Fibroblast of the aortic adventitia (primary cell): ENCODE measurements at places on chromosomes 2 and 18. TPM values are rescaled to one million over a fixed set of nuclear protein-coding genes. Genes with fewer than 3 reads are reported as not detected.

DNA sequence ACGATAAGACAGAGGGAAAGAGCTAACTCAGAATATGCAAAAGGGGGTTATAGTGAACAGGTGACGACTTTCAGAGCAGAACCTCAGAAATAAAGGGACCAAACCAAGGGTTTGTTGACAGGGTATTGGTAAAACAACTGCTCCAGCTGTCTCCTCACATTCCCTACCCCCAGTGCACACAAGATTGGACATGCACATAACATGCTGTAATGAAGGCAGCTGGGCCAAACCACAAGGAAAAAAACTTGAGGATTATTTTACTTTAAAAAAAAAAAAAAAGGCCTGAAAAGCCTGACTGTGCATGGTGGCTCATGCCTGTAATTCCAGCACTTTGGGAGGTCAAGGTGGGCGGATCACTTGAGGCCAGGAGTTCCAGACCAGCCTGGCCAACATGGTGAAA lies 3.5 kb downstream of the RBM43 start:
- DNase-seq, result peak; percentile 87

DNA sequence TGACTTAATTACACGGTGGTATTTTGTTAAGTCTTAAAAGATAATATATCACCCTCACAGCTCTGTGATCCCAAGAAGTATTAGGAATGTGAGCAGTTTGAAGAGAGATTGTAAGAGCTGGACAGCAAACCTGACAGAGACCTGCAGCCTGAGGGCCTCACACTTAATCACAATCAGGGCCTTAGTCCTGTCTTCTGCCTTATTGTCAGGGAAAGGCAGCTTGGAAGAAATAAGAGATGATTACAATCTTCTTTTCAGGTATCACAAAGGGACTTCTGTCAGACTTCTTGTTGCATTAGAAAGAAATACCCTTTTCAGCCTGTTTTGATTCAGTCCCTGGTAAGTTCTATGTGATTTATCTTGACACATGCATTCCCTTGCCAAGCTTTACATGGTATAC lies 1433.8 kb upstream of the SLC39A10 start:
- DNase-seq, result no peak

DNA sequence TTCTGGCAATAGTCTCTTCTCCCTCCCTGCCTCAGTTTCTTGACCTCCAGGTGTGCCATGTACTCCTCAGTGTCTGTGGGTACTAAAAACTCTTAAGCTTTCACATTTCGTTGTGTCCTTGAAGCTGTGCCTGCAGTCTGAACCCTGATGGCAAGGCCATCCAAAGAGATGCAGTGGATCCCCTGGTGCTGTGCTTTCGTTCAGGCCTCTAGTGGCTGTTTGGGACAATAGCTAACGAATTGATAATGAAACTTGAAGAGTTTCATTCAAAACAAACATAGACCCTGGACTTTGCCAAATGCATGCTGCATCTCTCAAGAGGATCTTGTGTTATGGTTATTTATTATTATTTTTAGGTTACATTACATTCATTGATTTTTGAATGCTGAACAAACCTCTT lies 523.1 kb upstream of the FSIP2 start:
- DNase-seq, result no peak

GRCh38 chr2:180325416-180326120 lies 318.5 kb upstream of the CWC22 start:
- no peak for DNase-seq

- no peak for DNase-seq
Observed at GRCh38 chr2:175843625-175844024, 158.4 kb downstream of the LNPK start.

Gene GNLY
- not detected in 2 replicates for total RNA-seq

DNA sequence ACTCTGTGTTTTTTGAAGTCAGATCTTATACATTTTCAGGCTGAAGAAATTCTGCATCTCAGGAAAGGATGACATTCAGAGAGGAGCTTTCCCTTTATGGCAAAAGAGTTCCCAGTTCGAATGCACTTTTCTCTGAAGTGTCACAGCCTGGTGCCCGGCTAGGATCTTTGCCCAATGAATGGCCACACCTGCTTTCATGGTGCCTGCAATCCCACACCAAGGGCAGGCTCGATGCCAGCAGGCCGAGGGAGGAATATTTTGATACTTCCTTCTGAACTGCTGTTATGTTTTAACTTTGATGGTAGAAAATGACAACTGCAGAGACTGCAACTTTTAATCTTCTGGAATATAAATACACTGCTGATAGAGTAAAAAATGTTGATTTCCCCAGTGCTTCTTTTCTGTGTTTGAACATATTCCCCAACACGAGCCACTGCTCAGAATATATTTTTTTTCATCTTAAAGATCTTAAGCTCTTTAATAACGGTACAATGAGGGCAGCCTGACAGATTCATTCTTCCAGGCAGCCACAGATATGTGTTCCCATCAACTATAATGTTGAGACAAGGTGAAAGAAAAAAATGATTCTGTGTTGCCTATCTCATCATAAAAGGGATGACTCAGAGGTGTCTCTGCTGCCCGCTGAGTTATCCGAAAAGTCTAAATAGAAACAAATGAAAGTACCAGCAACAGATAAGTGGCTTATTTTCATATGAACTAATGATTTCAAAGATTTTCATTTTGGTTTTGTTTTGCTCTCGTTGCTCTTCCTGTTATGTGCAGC lies 848.5 kb downstream of the DCDC2C start:
- no peak for DNase-seq

Gene DNAJC5G
- total RNA-seq, result not detected in 2 replicates

- DNase-seq, result no peak
Observed at GRCh38 chr18:49842656-49843055, 29.3 kb upstream of the ACAA2 start.

Gene TLX2
- total RNA-seq, result not detected in 2 replicates

GRCh38 chr18:48649231-48649630 lies 110.4 kb downstream of the CTIF start:
- DNase-seq, result no peak

DNA sequence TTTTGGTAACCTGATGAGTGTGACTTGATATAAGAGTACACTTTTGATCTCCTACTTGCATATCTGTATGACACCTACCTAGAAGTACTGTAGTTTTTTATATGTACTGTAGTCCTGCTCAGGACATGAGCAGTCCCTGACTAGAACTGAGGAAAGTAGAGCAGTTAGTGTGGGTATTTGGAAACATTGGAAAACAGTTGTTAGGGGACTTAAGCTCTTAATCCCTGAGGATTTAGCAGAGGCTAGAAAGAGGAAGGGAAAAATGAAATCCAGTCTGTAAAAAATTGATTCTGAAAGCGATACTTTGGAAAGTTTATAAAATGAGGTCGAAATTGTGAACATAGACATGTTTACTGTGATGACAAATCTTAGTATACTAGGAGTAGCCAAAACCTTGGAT lies 125.6 kb downstream of the NCOA1 start:
- no peak for DNase-seq

DNA sequence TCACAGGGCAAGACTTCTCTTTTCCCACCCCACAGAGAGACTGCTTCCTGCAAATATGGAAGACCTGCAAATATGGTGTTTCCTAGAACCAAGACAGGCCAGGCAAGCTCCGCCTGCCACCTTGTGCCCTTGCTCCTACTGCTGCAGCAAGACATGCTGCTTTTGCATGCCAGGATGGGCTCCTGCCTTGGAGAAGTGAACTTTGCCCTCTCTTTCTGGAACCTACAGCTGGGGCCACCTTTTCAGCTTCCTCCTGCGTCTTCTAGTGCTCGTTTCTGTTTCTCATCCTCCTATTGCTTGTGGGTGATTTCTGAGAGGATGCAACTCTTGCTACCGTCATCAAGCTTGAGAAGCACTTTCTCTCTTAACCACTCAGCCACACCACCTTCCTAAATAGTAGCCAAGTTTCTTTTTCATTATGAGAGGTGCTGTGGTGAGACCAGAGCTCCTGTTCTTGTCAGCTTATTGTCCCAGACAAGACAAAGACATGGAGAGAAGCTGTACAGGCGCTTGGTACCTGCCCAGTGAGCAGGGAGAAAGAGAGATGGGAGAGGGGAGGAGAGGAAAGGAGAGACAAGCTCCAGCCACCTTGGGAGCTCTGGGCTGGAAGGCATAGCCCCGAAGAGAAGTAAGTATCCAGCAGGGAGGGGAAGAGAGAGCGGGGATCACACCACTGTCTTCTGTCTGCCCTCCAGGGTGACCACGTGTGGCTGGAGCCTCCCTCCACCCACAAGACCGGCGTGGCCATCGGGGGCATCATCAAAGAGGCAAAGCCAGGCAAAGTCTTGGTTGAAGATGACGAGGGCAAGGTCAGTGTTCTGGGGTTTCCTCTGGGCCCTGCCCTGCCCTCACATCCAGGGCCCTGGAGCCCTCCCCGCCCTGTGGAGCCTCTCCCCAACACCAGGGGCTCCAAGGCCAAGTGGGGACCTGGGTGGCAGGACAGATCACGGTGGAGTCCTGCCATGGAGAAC lies 28.3 kb downstream of the MYO7B start:
- no peak for DNase-seq

Gene CHPF
- 62.4 and 271 TPM in 2 replicates for total RNA-seq

GRCh38 chr2:64688909-64689308 lies 35.2 kb upstream of the SERTAD2 start:
- no peak for DNase-seq

Gene ERFE
- total RNA-seq, result 2.8 and 3.4 TPM in 2 replicates

Gene RNF125
- total RNA-seq, result 0.65 and 1.6 TPM in 2 replicates

DNA sequence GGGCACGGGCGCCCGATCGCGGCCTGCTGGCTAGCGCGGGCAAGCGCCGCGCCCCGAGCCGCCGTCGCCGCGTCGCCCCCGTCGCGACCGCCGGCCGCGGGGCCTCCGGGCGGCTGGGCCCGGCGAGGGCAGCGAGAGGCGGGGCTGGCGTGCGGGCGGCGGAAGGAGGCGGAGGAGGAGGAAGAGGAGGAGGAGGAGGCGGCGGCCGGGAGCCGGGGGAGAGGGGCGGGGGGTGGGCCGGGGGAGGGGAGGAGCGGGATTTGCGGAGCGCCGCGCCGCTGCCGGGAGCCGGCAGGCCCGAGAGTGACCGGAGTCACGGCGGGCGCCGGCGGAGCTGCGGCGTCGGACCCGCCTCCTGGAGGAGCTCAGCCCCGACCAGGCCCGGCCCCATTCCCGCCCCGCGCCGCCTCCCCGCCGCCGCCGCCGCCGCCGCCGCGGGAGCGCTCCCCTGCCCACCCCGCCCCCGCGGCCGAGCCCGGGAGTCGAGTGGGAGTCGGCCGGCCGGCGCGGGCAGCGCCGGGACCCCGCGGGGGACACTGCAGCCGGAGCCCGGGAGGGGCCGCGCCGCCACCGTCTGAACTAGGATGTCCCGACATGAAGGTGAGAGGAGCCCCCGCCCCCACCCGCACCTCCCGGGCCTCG lies at the start of gene KCMF1:
Gene KCMF1, plus strand, starts transcription at position 294 of the 642 bp plus-strand sequence. Its CDS starts 291 bp downstream, at position 585.
- DNase-seq, result peak; percentile 50

GRCh38 chr2:42407476-42407875 lies 46.5 kb upstream of the COX7A2L start:
- no peak for DNase-seq

Gene HOXD10
- total RNA-seq, result not detected in 2 replicates

Gene DAW1
- total RNA-seq, result 1.3 TPM in 1 of 2 replicates, not detected in the other

Gene CNNM4
- 2.4 and 3.8 TPM in 2 replicates for total RNA-seq

Gene NOSTRIN
- 0.81 TPM in 1 of 2 replicates, not detected in the other for total RNA-seq

DNA sequence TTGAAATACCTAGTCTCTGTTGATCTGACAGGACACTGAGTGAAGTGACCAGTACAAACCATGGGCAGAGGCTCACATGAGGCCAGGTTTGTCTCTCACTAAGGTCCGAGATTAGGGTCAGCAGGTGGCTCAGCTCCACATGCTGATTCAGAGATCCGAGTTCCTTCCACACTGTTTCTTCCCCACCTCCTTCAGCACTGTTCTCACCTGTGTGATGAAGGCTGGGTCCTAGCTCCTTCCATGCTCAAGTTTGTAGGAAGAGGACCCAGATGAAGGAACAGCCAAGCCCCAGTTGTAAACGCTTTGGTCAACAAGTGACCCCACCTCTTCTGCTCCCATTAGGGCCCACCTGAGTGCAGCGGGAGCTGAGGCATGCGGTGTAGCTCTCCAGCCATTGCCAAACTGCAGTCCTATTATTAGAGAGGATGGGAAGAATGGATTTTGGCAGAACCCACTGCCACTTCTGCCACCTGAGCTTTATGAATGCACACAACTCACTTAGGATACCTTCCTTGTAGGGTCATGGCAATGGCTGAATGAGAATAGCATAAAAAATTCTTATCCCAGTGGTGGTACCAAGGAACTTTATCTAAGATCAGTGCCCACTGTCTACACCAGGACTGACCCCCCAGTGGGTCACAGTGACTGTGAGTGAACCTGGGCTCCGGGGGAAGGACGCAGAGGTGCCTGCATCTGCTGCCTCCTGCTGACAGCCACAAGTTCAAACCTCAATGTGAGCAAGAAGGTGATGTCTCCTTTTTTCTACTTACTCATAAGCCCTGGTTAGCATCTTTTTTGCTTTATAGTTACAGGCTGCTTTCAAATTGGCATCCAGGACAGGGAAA lies 324.8 kb upstream of the HS6ST1 start:
- no peak for DNase-seq

- DNase-seq, result no peak
Observed at GRCh38 chr2:144468823-144469595, 50.9 kb downstream of the ZEB2 start.

DNA sequence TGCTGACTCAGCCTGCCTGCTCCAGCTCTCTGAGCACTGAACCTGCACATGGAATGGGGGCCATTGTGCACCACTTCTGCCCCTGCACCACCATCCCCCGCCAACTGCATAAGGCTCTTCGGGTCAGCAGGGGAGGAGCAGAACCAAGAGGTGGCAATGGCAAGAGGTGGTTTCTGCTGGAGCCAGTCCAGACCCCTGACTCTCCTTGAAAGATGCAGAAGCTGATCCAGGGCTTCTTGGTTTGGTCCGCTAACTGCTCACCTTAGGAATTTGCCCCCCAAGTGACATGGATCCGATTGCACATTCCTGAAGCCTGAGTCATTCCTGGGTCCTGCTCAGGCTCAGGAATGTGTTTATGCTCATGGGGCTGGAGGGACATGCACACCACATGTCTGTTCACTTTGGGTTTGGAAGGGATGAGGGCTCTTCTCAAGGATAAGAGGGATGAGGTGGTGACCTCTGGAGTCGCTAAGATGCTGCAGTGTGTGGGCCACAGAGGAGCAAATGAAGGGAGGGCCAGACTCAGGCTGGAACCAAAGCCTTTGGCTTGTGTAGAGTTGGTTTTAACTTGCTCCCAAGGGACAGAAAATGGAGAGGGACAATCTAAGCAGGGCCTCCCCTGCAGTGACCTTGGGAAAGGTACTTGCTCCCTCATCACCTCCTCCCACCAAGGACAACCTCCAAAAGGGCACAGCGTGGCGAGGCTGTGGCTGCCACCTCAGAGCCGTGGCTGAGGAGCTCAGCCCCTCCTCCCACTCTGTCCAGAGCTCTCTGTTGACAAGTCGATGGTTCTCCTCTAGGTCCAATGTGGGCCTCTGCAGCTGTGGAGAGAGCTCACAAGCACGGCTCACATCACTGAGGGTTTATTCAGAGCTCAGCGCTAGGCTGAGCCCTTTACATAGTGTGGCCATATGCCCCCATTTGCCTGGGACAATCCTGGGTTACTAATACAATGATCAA lies 66.2 kb downstream of the HS1BP3 start:
- DNase-seq, result peak; percentile 96
